SIG-M5 (cell line): ENCODE measurements at places on chromosomes 2 and 18.

GRCh38 chr2:119250718-119251290 lies 27.2 kb downstream of the STEAP3 start:
- DNase-seq, result no peak

- no peak for DNase-seq
Observed at GRCh38 chr18:7532942-7533341, 34.2 kb upstream of the PTPRM start.

GRCh38 chr2:223219872-223220657 lies 168.1 kb downstream of the KCNE4 start:
- no peak for DNase-seq

GRCh38 chr18:3248658-3249359 lies 1.2 kb downstream of the MYL12A start:
- DNase-seq, result peak; percentile 31

DNA sequence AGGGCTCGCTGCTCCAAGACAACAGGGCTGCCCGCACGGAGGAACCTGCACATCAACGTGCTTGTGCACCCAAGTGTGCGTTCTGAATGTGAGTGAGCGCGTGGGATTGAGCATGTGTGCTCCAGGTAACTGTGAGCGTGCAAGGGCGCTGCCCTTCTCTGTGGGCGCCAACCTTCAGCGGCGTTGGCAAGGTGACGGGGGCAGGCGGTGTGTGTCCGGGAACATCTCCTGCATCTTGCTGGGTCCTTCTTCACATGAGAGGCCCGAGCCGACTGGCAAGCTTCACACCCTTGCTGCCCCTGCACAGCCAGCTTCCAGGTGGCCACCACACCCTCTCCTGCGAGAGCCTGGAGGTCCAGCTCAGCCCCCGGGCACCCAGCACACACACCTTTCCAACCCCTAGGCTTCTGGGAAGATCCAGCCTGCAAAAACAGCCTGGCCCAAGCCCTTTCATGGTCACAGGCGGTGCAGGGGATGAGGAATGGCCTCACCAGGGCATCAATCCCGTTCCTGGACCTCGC lies 220.9 kb downstream of the HDAC4 start:
- no peak for DNase-seq

DNA sequence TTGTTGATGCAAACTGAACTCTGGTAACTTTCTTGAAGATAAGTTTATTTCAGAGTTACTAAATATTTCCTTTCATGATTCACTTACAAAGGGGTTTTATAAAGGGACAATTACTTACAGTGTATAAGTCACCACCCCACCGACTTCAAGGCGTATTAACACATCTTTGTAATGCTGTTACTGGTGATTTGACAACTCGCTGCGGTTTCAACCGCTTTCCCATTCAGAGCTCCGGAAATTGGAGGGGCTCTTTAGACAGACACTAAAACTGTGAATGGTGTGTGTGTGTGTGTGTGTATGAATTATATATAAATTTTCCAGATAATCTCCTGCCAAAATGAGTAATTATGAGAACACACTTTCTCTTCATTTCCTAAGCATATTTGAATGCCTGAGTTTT lies 4.9 kb downstream of the TM4SF20 start:
- peak; percentile 13 for DNase-seq

DNA sequence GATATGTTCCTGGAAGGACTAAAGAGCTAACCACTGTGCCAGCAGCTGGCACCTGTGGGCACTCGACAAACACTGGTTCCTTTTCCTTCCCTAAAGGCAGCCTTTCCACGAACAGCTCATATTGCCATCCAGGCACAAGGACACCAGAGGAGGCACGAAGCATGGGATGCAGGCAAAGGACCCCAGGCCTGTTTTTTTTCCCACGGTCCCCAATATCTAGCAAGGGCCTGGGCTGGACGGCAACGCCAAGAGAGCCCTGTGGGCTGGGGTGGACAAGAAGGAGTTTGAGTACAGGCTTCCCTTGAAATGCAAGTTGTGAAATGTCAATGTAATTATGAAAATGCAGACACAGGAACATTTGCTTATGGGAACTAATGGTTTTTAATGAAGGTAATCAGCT lies 135.9 kb downstream of the CYP26B1 start:
- DNase-seq, result no peak

GRCh38 chr2:54212456-54212855 lies 43.6 kb downstream of the TSPYL6 start:
- DNase-seq, result no peak

DNA sequence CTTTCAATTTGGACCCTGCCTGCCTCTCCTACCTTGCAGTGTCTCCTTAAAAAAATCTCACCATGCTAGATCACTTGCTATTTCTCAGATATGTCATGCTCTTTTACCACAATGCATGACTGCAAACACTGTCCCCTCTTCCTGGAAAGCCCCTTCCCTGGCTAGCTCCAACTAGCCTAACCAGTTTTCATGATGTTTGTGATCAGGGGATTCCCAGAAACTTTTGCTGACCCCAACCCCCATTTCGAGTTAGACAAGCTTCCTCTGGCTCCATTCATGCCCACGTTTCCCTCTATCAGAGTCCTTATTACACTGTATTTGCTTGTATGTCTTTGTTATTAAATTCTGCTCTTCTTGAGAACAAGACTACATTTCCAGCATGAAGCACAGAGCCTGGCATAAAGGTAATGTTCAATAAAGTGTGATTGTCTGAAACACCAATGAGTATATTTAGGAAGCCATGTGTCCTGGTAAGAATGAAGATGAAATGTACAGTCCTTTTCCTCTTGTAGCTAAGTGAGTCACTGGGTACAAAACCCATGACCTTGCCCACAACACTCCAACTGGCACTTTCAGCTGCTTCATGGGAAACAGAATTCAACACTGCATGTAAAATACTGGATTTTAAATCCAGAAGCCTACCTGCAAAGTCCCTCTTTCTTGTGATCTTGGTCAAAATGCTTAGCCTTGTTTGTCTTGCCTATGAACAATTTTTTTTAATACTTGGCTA lies 62.0 kb upstream of the ATL2 start:
- DNase-seq, result no peak

DNA sequence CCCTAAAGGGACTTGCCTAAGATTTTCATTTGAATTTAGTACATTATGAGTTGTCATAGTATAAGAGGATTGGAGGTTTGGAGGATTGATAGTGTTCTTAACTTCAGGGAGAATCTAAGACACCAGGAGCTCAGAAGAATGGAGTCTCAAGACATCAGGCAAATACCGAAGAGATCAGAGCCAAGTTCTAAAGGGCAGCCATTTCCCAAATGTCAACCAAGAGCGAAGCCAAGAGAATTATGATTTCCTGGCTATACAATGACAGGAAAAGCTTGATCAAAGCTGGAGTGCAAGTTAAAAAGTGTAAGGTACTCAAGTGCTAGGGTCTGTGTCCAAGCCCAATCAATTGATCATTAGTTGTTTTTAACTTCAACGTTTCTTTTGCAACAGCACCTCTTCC lies 283.0 kb upstream of the FN1 start:
- DNase-seq, result no peak

DNA sequence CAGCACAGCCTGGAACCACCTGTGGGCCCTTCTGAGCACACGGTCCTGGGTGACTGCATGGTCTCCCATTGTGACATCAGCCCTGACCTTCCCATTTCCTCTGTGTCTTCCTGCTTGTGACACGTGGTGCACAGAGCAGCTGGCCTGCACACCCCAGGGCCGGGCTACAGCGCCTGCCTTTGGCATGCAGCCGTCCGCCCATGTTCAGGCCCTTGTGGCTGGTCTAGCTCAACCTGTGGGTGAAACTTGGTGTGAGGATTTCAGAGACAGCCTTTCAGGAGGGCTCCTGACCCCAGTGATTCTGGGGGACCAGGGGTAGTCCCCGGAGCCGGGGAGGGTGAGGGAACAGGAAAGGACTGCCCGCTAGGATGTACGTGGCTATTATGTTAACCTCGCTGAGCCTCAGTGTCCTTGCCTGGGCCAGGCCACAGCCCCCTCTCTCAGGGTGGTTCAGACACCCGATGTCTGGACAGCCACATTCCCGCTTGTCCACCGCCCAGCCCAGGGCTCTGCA lies 284.8 kb upstream of the HS6ST1 start:
- no peak for DNase-seq

DNA sequence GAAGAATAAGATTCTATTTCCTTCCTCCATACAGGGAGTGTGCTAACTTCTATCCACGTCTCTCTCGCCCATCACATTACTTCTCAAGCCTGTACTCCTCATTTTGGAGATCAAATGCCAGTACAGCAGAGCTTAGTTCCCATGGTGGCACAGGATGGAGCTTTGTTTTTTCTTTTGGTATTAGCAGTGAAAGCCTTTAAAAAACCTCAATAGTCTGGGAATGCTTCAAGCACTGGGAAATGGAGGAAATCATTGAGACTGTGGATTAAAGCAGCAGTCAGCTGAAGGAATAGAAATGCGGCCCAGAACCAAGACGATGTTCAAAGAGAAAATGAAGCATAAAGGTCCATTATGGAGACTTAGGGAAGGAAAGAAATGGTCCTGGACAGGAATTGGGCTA lies 102.3 kb downstream of the NRXN1 start:
- DNase-seq, result no peak

- no peak for DNase-seq
Observed at GRCh38 chr18:59835605-59836379, 64.0 kb upstream of the PMAIP1 start.

GRCh38 chr2:235668782-235669181 lies 174.9 kb downstream of the AGAP1 start:
- no peak for DNase-seq

DNA sequence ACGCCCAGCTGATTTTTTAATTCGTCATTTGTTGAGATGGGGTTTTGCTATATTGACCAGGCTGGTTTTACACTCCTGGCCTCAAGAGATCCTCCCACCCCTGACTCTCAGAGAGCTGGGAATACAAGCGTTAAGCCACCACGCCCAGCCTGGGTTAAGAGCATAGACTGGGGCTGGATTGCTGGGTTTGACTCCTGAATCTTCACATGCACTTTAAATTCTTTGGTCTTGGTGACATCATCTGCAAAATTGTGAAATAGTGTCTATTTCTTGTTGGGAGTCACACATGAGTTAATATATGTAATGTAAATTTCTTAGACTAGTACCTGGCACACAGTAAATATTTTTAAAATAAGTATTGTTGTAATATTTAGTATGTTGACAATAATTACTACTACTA lies 257.4 kb downstream of the DOK6 start:
- no peak for DNase-seq

- DNase-seq, result no peak
Observed at GRCh38 chr2:181586569-181587081, 70.3 kb downstream of the CERKL start.

- no peak for DNase-seq
Observed at GRCh38 chr2:63571291-63571690, 17.0 kb downstream of the WDPCP start.

GRCh38 chr2:73268830-73269685 lies 15.2 kb downstream of the FBXO41 start:
- no peak for DNase-seq

DNA sequence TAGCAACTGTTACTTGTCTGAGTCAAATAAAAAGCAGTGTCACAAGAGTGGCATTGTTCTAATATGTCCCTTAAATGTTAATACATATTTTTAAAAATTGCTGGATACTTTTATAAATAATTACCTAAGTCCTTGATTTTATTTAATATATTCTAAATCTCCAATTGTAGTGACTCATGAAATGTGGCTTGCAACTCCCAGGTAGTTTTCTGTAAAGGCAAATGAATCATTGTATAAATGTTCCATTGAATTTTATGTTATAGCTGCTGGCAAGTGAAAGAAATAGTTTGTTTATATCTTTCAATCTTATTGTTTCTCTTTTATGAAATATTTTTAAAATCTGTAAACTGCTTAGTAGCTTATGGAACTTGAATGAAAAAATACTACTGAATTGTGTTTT lies 32.7 kb upstream of the C1GALT1C1L start:
- no peak for DNase-seq

DNA sequence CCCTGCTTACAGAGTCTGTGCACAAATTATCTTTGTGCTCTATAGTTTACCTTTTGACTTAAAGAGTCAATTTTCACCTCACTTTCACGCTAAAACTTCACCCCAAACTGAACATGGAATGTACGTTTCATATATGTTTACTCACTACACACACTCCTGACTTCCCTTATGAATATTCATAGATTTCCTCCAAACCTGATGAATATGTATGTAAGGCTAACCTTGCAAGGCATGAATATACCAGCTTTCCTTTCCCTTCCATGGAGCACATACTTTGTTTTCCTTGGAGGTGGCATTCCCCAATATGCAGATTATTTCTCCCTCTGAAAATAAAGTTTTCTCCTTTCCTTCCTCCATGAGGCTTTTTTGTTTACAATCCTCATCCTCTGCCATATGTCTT lies 48.4 kb upstream of the GPR39 start:
- DNase-seq, result no peak

GRCh38 chr2:225276207-225276606 lies 123.3 kb upstream of the NYAP2 start:
- no peak for DNase-seq

DNA sequence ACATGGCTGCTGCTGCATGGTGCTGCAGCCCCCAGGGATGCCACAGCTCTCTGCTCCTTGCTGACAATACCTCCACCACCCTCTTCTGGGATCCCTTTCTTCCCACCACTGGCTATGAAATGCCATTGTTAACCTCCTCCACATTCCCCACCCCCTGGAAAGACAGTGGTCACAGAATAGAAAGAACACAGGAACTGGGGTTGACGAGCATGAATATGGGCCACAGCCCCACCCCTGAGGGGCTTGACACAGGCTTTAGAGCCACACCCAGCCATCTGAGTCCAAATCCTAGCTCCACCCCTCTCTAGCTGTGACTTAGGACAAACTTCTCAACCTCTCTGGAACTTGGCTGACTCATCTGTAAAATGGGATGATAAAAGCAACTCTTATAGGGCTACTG lies 47.3 kb downstream of the TMEM163 start:
- DNase-seq, result no peak

GRCh38 chr2:117775703-117776219 lies 38.7 kb upstream of the DDX18 start:
- no peak for DNase-seq

GRCh38 chr2:171491292-171491691 lies 31.0 kb upstream of the CYBRD1 start:
- DNase-seq, result no peak

GRCh38 chr18:27411013-27411412 lies 225.9 kb upstream of the CHST9 start:
- no peak for DNase-seq

- no peak for DNase-seq
Observed at GRCh38 chr18:24023185-24023814, 8.7 kb downstream of the TTC39C start.

- DNase-seq, result no peak
Observed at GRCh38 chr18:5415665-5416064, 120.1 kb upstream of the ZBTB14 start.

- DNase-seq, result no peak
Observed at GRCh38 chr2:48450256-48450655, 79.7 kb upstream of the STON1 start.

- no peak for DNase-seq
Observed at GRCh38 chr2:48756289-48756688, 765 bp upstream of the LHCGR start.
